GM23338 (cell line): ENCODE measurements at places on chromosomes 2 and 18. TPM values are rescaled to one million over a fixed set of nuclear protein-coding genes. Genes with fewer than 3 reads are reported as not detected.

DNA sequence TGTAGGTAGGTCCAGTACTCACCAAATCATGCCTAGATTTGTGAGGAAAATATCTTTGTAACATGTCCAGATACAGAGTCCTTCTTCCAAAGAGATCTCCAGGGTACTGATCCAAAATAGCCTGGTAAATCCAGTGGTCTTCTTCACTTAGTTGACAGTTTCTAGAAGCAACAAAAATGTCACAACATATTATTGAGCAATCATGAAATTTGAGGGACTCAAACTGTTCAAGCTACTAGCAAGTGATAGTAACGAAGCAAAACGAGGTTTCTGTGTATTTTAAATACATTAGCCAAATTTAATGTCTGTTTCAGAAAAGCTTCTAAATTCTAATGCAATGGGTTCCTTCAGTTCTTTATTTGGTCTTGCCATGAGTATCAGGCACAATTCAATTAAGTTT, 142.8 kb downstream of the CCDC148 start:
- DNase-seq, result no peak

DNA sequence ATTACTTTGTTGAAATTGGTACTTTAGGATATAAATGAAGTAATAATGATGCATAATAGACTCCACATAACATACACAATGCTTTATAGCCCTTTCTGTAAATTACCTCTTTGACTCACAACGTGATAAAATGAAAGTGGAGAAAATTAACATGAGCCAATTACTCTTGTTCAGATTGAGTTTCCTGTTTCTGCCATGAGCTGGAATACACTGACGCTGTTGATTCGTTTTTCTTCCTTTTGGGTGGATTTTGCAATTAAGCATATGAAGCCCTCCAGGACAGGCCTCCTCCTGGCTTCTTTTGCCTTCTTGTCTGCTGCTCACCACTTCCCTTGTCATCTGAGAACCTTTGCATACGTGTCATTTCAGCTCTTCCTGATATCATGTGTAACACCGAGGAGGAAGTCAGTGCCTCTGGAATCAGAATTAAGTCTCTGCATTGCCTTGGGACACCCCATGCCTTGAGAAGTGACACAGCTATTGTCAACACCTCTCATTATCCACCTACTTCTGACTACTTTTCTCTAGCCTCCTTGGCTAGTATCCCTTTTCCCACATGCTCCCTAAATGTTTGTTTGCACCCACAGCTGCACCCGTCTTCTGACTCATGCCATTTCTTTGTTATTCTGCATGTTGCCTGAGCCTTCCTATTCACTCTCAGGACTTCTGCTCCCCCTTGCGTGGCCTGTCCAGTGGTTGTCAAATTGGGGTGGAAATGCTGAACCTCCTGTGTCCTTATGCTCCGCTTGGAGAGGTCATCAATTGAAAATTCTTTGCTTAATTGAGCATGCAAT, 134.1 kb downstream of the FMNL2 start:
- no peak for DNase-seq

- peak; percentile 50 for DNase-seq
Measured at GRCh38 chr2:76610451-76610850, 899.7 kb upstream of the GCFC2 start.

DNA sequence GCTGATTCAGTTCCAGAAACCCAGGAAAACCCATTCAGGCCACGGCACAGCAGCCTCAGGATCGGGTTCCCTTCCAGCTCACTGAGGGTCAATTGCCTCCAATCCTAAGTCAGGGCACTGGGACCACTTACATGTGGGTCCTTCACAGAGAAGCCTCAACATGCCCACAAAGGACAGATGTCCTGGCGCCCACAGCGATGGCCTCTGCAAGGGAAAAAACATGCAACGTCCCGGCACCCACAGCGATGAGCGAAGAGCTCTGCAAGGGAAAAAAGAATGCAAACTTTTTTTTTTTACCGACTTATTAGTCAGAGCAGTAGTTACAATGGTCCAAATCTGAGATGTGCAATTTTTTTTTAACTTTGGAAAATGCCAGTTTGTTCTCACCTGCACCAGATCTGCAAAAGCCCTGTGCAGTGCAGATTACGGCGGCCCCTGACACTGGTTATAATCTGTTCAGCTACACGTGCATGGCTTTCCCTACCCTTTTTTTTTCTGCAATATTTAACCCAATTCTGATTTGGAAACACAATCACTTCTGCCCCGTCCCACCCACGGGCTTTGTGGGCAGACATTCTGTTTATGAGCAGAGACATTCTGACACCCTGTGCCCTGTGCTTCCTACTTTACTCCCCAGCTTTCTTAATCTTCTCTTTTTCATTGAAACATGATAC, 159.3 kb upstream of the SALL3 start:
- DNase-seq, result no peak

GRCh38 chr2:11566383-11566782, 32.5 kb downstream of the GREB1 start:
- no peak for DNase-seq

DNA sequence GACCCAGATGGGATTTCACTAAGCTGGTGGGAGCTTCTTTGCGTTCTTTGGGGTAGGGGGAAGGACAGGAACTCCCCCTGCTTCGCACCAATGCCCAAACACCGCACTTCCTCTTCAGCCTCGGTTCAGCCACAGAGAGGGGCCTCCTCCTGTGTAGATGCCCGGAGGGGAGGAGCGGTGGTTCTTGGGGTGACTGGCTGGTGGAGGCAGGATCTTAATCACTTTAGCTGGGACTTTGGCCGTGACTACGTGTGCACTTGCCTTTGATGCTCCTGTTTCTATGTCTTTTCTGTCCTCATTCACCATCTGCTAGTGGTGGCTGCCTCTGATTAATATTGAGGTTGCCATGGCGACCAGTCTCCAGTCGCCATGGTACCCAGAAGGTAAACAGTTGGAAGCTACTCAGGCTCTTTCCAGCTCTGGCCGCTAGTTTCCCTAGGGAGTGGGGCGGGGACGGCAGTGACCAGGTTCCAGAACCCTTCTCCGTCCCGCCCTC, 1.9 kb downstream of the CNGA3 start:
- DNase-seq, result peak; percentile 86

- no peak for DNase-seq
Measured at GRCh38 chr2:207375207-207375875, 154.4 kb upstream of the CREB1 start.

- no peak for DNase-seq
Measured at GRCh38 chr18:24414349-24415003, 12.0 kb upstream of the IMPACT start.

DNA sequence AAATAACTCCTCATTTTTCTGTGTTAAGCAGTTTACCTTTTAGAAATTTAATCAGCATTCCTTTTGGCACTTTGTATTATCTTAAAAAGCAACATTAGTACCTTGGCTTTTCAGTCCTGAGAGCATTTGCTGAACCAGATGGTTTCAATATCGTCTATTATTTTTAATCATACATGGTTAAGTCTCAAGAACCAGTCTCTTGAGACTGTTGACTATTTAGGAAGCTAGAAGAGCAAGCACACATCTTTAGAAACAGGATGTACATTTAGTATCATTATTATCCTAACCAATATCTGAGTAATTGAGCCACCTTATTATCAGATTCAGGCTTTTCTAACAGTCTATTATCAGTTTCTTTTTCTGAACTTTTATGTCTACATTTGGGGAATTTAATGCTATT, 28.2 kb upstream of the ZEB2 start:
- DNase-seq, result no peak

GRCh38 chr2:102657770-102658169, 38.4 kb downstream of the SLC9A2 start:
- DNase-seq, result no peak

- peak; percentile 83 for DNase-seq
Measured at GRCh38 chr18:32271672-32272208, 81.9 kb downstream of the MEP1B start.

GRCh38 chr2:180672377-180672776, 308.0 kb upstream of the UBE2E3 start:
- DNase-seq, result no peak

GRCh38 chr2:70261501-70261900, 3.6 kb downstream of the PCYOX1 start:
- no peak for DNase-seq

DNA sequence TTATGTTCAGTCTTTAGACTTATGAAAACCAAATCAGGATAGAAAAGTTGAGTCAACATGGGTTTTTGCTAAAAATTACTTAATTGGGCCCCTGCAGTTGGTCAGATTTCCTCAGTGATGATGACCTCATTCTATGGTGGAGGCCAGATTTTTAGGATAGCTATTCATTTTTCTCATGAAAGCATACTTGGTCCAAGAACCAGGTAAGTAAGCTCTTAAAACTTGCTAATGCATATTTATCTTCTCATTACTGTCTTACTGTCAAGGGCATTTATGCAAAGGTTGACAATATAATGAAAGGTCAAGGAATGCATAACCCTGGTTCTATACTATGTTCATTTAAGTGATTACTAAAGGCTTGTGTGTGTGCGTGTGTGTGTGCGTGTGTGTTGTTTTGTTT, 650.6 kb downstream of the SATB2 start:
- no peak for DNase-seq

The COL4A3 gene
- polyA plus RNA-seq, result 1.1 and 1.3 TPM in 2 replicates

The RTP5 gene
- polyA plus RNA-seq, result not detected in 2 replicates

The NYAP2 gene
- polyA plus RNA-seq, result not detected in 2 replicates

The GALNT5 gene
- 0.05 and 0.12 TPM in 2 replicates for polyA plus RNA-seq

The MOB1A gene
- polyA plus RNA-seq, result 33.3 and 36.2 TPM in 2 replicates

The IHH gene
- not detected in 2 replicates for polyA plus RNA-seq
